ENCODE measurements at places on chromosomes 1 and 21.

- no peak for DNase-seq
Measured at GRCh38 chr1:168468822-168469221, 75.0 kb downstream of the XCL2 start.

- DNase-seq, result no peak
Measured at GRCh38 chr1:1624443-1625403, 7.2 kb upstream of the MMP23B start.

DNA sequence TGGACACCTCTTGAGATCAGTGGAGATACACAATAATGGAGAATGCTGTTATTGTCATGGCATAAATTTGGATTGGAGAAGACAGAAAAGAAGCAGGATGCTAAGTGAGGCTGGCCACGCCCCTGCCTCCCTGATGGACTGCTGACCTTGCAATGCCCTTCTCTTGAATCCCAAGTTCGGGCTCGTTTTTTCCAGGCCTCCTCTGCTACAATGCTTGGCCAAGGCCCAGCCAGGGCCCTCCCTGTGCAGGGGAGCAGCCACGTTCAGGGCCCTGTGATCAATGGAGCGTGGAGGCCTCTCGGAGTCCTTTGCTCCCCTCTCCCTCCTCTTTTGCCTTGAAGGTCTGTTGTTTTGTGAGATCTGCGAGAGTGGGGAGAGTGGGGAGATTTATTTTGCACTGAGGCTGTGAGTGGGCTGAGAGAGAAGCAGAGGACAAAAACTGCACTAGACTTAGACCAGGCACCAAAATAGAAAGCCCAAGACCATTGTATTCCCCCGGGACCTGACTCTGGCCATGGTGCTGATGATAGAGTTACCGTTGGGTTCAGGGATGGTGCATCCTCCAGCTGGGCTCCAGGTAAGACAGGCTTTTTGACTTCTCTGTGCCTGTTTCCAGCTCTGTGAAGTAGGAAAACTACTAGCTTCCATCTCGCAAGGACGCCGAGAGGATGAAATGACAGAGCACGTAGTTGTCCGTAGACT lies 268.6 kb downstream of the KAZN start:
- no peak for DNase-seq

DNA sequence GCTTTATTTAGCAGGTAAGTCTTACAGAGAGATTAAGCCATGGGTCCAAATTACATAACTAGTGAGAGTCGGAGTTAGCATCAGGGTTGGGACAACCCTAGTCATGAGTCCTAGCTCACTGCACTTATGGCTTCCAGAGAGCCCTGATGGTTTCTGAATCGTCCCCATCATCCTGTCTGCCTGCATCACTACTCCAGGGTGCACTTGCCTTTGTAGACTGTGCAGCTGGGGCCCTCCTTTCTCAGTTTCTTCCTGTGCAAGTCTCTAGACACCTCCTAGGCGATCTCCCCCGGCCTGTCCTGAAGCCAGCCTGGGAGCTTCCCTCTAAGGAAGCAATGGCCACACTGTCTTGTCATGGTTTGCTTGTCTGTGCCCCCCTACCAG lies 37.1 kb downstream of the KIAA0040 start:
- DNase-seq, result no peak

- no peak for DNase-seq
Measured at GRCh38 chr1:66247415-66248208, 286.3 kb upstream of the SGIP1 start.

- DNase-seq, result no peak
Measured at GRCh38 chr1:219144658-219145315, 28.9 kb upstream of the LYPLAL1 start.

- no peak for DNase-seq
Measured at GRCh38 chr1:85028151-85028550, 20.1 kb downstream of the MCOLN3 start.

- no peak for DNase-seq
Measured at GRCh38 chr1:25676488-25676887, 59.9 kb downstream of the MAN1C1 start.

Data from T-helper 17 cell (primary cell).